ENCODE measurements at places on chromosomes 1 and 21.

DNA sequence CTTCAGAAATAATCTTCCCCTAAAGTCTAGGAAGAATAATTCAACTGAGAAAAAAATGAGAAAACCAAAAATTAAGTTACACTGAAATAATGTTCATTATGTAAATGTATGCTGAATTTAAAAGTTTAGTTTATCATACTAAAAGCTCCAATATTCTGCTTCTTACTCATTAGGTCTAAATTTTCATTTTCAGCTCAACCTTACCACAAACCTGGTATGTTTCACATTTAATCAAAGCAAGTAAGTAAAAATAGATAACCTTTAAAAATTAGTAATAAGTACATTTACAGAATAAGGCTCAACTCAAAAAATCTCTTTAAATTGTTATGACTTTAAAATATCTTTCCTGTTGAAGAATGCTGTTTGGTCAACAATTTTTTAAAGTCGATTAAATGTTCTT is 15.0 kb downstream of the BTG3 start:
- no peak for DNase-seq

DNA sequence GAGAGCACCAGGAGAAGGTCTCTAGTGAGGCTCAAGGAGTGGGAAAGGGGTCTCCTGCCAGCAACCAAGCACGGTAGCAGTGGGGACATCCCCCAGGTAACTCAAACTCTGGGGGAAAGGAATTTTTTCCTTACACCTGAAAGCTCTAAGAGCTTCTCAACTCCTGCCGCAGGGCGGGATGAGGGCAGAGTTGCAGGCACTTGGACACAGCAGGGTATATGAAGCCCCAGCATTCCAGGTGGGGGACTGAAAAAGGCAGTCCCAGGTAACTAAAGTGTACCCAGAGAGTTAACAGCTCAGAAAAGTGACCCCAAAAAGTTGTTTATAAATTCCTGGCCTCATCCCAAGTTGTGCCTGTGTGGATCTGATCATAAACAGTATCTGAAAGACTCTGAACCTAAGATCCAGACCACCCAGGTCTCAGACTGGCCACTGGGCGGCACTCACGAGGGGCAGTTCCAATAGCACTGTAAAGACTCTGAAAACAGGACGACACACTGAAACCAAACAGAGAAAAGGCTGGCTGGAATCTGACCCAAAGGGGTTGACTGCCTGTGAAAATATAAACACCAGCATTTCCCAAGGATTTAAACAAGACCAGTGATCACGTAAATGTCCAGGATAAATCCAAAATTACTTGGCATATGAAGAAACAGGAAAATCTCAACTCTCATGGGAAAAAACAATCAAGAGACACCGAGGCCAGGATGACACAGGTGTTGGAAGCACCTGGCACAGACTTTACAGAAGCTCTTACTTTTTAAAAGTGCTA is 47.5 kb downstream of the HSF2BP start:
- DNase-seq = peak; percentile 50

DNA sequence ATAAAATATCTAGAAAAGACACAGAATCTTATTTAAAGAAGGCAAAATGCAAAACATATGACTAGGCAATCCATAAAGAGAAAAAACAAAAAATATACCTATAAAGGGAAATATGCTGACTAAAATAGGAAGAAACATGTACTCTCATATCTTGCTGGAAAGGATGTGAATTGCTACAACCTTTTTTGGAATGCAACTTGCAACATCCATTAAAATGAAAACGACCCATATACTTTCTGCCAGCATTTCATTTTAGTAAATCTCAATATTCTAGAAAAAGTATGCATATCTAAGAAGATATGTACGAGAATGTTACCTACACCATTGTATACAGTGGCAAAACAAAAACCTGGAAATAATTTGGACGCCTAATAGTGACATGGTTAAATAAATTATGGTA is 56.6 kb downstream of the EDEM3 start:
- no peak for DNase-seq

DNA sequence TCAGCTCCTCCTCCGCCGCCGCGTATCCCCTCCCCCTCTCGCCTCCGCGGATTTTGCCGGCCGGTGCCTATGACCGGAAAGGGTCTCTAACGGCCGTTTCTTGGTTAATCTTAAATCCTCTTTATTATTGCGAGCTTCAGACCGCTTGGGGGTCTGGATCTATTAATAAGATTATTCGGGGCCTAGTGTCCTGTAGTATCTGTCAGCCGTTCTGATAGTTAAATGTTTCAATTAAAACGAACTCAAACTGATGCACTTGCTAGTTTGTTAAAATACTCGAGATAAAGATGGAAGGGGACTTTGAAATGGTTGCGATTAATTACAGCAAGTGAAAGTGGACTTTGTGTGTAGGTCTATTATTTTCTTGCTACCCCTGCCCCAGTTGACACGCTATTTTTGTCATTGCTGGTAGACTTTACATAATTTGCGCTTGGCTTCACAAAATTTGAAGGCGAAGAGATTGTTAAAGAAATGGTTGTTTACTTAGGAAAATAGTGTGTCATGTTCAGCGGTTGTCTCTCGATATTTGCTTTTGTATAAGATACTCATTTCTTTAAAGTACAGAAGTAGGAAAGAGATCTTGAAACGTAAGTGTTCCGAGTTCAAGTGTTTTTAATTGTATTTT is 779 bp downstream of the SON start:
- peak; percentile 3 for DNase-seq

- no peak for DNase-seq
Measured at GRCh38 chr1:160863774-160864131, 1.1 kb upstream of the CD244 start.

DNA sequence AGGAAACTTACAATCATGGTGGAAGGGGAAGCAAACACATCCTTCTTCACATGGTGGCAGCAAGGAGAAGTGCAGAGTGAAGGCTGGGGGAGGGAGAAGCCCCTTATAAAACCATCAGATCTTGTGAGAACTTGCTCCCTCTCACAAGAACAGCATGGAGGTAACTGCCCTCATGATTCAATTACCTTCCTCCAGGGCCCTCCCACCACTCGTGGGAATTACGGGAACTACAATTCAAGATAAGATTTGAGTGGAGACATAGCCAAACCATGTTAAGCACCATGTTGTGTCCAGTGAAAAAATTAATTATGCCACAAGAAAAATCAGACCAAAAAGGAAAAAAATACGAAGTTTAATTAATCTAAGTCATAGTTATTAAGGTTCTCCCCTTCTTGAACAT is 109.5 kb downstream of the CLDN17 start:
- DNase-seq = no peak

DNA sequence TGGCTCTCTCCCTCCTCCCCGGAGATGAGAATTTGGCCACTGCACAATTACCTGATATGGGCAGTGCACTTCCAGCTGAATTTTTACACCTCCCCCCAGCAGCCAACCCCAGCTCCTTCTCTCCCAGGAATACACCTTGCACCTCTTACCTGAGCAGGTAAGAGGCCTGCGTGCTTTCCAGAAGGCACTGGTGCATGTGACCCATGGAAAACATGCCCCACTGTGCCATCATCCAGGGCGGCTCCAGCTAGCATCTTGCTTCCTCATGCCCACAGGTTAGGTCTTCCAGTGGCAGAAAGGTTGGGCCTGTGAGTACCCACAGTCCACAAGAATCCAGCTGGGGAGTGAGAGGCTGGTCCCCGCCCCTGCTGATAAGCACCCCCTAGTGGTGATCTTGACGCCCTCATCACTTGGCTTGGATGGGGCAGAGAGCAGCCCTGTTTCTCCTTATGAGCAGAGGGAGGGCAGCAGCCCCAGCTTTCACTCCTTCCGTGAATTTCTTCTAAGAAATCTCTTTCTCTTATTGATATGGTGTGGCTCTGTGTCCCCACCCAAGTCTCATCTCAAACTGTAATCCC is 57.8 kb downstream of the EDARADD start:
- peak; percentile 7 for DNase-seq

GRCh38 chr1:159921251-159921650 is 4.1 kb downstream of the TAGLN2 start:
- no peak for DNase-seq
